ENCODE measurements at places on chromosomes 3 and 15. TPM values are rescaled to one million over a fixed set of nuclear protein-coding genes. Genes with fewer than 3 reads are reported as not detected.

GRCh38 chr3:12629560-12629959, 34.4 kb downstream of the RAF1 start:
- DNase-seq: no peak
- H3K27me3 ChIP-seq: no peaks in the 10 kb centered on the region
- H3K36me3 ChIP-seq: no peaks in the 10 kb centered on the region

- H3K27ac ChIP-seq: no peak overlapping the region
- no peak overlapping the region for H3K4me3 ChIP-seq
- H3K27me3 ChIP-seq: no peaks in the 10 kb centered on the region
- H3K4me1 ChIP-seq: peaks cover 11% of the 10 kb centered on the region
Observed at GRCh38 chr3:66362541-66362941, 138.3 kb downstream of the LRIG1 start.

GRCh38 chr3:26997226-26997625, 372.0 kb downstream of the NEK10 start:
- H3K36me3 ChIP-seq: no peaks in the 10 kb centered on the region
- H3K4me3 ChIP-seq: no peak overlapping the region
- no peaks in the 10 kb centered on the region for H3K27me3 ChIP-seq
- no peak for DNase-seq
- no peak overlapping the region for H3K27ac ChIP-seq
- no peaks in the 10 kb centered on the region for H3K4me1 ChIP-seq

ACTRT3 gene
- total RNA-seq: 8.7 TPM

DNA sequence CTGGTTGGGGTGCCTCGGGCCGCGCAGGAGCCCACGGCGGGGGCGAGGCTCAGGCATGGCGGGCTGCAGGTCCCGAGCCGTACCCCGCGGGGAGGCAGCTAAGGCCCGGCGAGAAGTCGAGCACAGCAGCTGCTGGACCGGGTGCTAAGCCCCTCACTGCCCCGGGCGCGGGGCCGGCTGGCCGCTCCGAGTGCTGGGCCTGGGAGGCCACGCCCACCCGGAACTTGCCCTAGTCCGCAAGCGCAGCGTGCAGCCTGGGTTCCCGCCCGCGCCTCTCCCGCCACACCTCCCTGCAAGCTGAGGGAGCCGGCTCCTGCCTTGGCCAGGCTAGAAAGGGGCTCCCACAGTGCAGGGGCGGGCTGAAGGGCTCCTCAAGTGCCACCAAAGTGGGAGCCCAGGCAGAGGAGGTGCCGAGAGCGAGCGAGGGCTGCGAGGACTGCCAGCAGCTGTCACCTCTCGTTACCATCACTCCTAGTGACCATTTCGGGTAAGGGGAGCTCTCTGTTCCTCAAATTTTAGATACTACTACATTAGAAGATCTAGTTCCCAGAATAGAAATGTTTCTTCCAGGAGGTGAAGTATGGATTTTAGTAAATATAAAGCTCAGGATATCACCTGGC, 417.0 kb upstream of the AGTR1 start:
- no peak overlapping the region for H3K4me3 ChIP-seq
- H3K27me3 ChIP-seq: no peaks in the 10 kb centered on the region
- no peak for DNase-seq
- H3K4me1 ChIP-seq: no peaks in the 10 kb centered on the region

GRCh38 chr15:34456658-34457057, 19.1 kb upstream of the GOLGA8A start:
- DNase-seq: no peak
- no peak overlapping the region for H3K27ac ChIP-seq
- no peaks in the 10 kb centered on the region for H3K27me3 ChIP-seq
- H3K36me3 ChIP-seq: no peaks in the 10 kb centered on the region
- H3K4me1 ChIP-seq: no peaks in the 10 kb centered on the region

B3GALNT1 gene
- total RNA-seq: 19.1 TPM

- DNase-seq: peak; percentile 65
- H3K36me3 ChIP-seq: no peaks in the 10 kb centered on the region
- no peaks in the 10 kb centered on the region for H3K27me3 ChIP-seq
- H3K4me1 ChIP-seq: peaks cover 34% of the 10 kb centered on the region
Observed at GRCh38 chr3:33061782-33062181, 35.2 kb downstream of the GLB1 start.

- no peaks in the 10 kb centered on the region for H3K27me3 ChIP-seq
- H3K4me3 ChIP-seq: no peak overlapping the region
- no peaks in the 10 kb centered on the region for H3K4me1 ChIP-seq
- no peak overlapping the region for H3K27ac ChIP-seq
- H3K36me3 ChIP-seq: no peaks in the 10 kb centered on the region
Observed at GRCh38 chr15:99467853-99468464, 97.8 kb upstream of the MEF2A start.

IL17RC gene
- 27.3 TPM for total RNA-seq

CATSPER2 gene
- total RNA-seq: 3.9 TPM

- H3K27ac ChIP-seq: no peak overlapping the region
- no peak overlapping the region for H3K4me3 ChIP-seq
- no peaks in the 10 kb centered on the region for H3K27me3 ChIP-seq
Observed at GRCh38 chr3:53071882-53072431, 26.1 kb upstream of the SFMBT1 start.

GRCh38 chr3:25473246-25473645, 45.2 kb downstream of the RARB start:
- peaks cover 57% of the 10 kb centered on the region for H3K4me1 ChIP-seq
- no peak overlapping the region for H3K4me3 ChIP-seq
- no peaks in the 10 kb centered on the region for H3K27me3 ChIP-seq
- peak overlapping the region; percentile 56 for H3K27ac ChIP-seq

- no peak for DNase-seq
- no peak overlapping the region for H3K27ac ChIP-seq
- H3K4me1 ChIP-seq: no peaks in the 10 kb centered on the region
- no peaks in the 10 kb centered on the region for H3K27me3 ChIP-seq
- no peaks in the 10 kb centered on the region for H3K36me3 ChIP-seq
Observed at GRCh38 chr3:157427901-157428300, 8.7 kb upstream of the PTX3 start.

HHLA2 gene
- 24.1 TPM for total RNA-seq

GRCh38 chr3:39755100-39755499, 54.3 kb upstream of the MYRIP start:
- DNase-seq: no peak
- H3K4me3 ChIP-seq: no peak overlapping the region
- H3K36me3 ChIP-seq: no peaks in the 10 kb centered on the region
- no peak overlapping the region for H3K27ac ChIP-seq
- H3K27me3 ChIP-seq: peaks cover 5% of the 10 kb centered on the region
- H3K4me1 ChIP-seq: peaks cover 10% of the 10 kb centered on the region
